ENCODE measurements at places on chromosomes 7 and 10.

DNA sequence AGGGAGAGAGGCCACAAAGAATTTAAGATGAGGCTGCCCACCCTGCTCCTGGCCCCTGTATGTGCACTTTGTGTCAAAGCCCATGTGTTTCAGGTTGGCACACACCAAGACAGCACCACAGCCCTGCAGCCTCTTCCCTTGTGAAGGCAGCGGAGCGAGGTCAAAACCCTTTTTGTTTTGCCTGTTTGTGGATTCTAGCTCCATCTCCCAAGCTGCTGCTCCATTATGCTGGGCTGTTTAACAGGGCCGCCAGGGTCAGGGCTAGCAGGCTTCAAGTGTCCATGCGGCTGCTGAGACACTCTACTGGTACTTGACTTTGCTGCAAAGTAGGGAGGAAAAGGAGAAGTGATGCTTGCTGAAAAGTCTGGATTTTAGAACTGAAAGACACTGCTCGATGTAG lies 142.3 kb upstream of the EFCAB10 start:
- DNase-seq: peak; percentile 4

- DNase-seq: peak; percentile 92
Measured at GRCh38 chr7:108308903-108309302, 147.3 kb downstream of the NRCAM start.

GRCh38 chr10:71302874-71303568 lies 16.0 kb upstream of the SLC29A3 start:
- peak; percentile 81 for DNase-seq

DNA sequence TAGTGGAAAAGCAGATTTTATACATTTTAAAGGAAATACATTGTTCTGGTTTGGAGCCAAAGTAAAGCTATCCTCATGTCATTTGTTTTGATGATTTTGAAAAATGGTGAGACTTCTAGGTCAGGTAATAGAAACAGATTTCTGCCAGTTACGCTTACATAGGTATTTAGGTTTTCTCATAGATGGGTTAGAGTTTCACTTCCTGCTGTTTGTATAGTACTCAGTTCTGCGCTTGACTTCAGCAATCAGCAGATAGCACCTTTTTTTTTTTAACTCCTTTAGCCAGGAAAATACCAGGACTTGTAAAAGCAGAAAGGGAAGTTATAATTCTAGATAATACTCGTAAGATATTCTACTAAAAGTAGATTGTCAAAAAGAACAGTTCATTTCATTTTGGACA lies 209.8 kb upstream of the POM121L12 start:
- DNase-seq: no peak

- no peak for DNase-seq
Measured at GRCh38 chr7:43656997-43657396, 72.3 kb downstream of the COA1 start.

DNA sequence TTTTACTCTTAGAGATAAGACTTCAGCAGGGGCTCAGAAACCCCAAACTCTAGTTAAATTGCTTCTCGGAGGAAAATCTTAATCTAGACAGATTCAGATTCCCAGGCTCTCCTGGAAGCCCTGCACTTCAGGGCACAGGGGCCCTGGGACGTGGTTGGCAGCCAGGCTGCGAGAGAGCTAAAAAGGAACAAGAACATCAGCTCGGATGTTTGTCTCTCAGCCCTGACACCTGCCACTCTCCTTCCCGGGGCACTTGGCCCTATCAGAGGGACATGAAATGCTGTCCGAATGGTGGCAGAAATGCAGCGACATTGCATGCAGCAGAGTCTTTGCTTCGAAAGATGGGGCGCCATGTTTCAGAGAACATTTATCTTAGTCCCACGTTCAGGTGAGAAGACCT lies 166.8 kb downstream of the CCDC3 start:
- DNase-seq: no peak

GRCh38 chr10:954396-954795 lies 22.9 kb upstream of the LARP4B start:
- no peak for DNase-seq
